Tibial nerve (tissue), 4 donors: ENCODE measurements at places on chromosomes 6 and 20.

GRCh38 chr20:8652396-8652795 lies 416.5 kb upstream of the PLCB4 start:
- no peak for DNase-seq

- DNase-seq: peak; percentile 46
These were observed 548.5 kb downstream of the CD83 start for GRCh38 chr6:14665827-14666724.

GRCh38 chr6:42448927-42449659 lies 2.6 kb downstream of the TRERF1 start:
- no peak for DNase-seq

DNA sequence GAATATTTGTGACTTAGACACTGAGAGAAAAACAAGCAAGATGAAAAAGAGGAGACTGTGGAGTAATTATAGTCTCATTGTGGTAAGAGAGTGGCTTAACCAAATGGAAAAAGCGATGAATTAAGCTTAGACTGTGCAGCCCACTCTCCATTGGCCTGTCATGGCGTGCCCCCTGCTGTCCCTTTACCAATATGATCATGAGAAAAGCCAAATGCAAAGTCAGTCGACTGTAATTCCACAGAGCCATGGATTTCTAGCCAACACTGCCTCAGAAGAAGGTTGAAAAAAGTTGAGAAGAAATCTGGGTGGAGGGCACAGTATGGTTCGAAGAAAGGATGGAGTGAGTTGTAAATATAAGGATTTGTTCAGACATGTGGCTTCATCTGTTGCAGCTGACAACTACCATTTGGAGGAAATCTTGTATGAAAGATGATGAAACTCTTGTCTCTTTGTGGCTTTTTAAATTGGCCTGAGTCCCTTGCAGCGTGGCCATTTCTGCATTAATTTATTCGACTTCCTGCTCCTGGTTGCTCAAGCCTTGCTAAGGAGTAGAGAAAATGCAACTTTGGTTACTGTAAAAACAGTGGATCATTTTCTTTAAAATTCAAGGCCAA lies 251.4 kb downstream of the DOK5 start:
- DNase-seq: no peak

DNA sequence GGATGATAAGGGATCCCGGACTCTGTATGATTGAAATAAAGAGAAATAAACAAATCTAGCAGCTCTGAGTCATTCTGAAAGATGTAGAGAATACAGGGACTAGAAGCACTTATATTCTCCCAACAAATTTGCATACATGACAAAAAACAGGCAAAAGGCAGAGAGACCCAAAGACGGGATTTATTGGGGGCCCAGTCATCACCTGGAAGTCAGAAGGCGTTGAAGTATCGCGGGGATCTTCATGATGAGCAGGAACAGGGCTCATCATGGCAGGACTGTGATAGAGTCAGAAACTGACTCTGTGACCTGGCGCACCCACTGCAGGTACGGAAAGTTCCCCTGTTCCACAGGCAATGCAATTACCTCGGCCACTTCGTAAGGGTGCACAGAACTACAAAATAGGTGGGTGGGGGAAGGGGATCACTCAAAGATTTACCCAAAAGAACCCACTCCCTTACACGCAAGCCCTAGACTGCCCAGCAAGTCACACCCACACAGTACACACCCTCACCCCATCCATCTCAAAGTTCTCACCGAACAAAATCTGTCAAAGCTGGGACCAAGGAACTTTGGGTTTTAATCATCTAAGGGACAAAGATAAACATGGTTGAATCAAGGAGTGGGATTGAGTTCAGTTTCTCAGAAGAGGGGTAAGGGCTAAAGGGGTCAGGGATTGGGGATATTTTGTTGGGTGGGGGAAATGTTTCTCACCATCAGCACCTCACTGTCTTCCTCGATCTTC lies 1.4 kb downstream of the CUTA start:
- DNase-seq: no peak

DNA sequence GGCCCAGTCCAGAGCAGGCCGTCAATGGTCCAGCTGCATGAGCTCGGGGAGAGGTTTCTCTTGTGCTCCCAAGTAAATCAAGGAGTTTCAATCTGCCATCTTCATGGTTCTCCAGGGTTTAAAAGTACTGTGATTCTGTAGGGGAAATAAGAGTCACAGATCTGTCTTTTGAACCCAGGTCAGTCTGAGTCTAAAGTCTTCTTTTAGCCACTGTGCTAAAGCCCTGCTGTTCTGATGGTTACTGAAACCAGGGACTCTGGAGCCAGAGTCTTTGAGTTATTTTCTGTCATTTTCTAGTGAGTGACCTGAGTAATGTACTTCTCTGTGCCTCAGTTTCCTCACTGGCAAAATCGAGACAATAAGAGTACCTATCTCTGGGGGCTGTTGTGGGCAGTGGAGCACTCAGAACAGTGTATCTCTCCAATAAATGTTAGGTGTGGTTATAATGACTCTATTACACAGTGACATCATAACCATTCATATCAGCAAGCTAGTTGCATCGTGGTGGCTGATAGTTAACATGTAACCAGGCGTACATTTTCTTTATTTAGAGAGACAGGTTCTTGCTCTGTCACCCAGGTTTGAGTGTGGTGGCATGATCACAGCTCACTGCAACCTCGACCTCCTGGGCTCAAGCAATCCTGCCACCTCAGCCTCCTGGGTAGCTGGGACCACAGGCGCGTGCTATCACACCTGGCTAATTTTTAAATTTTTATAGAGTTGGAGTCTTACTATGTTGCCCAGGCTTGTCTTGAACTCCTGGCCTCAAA lies 74.6 kb upstream of the KCNG1 start:
- DNase-seq: no peak

DNA sequence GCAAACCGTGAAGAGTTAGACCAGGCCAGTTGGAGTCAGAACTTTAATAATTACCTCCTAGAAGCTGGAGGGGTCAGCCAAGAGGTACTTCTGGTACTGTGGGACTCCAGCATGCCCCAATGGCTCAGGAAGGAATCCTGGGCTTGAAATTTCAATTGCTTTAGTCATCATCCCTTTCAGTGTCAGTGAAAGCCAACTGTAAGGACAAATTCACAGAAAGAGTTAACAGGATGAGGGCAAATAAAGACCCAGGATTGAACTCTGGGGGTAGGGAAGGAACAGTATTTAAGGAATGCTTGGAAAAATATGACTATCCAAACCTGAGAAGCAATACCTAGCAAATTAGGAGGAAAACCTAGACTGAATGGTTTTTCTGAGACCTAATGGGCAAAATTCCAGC lies 735.1 kb upstream of the MARCKS start:
- no peak for DNase-seq

GRCh38 chr6:73656531-73657145 lies 2.8 kb upstream of the SLC17A5 start:
- no peak for DNase-seq

- no peak for DNase-seq
These were observed 45.3 kb downstream of the IGF2R start for GRCh38 chr6:160013987-160014868.

DNA sequence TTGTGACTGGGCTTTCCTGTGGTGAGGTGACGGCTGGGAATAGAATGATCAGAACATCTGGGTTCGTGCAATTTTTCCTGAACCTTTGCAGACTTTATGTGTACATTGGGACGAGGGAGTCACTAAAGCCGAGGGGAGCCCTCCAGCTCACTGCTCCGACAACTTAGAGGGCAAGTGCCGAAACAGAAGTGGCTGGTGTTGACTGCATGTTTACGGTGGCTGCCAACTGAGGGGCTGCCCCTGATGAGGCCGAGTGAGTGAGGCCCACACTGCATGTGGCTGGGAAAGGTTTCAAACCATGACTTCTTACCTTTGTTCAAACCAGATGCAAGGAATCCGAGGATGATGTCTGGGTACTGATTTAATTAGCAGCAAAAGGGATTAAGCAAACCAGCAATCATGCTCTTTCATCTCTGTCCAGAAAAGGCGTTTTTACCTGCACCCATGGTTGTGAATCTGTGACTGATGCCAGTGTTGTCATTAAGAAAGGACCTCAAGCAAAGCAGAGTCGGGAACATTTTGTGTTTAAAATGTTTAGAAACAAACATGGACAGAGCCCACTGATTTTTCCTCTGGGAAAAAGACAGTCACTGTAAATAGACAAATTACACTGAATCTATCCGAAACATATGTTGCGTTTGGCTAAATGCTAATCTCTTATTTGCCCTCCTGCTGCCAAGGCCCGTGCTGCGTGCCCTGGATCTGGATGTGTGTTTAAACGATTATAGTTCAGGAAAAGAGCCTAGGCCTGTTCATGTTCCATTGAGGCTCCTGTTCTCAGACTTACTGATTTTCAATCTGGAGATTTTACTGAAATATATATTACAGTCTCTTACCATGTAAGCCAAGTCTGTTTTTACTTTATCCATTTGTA lies 105.1 kb downstream of the UST start:
- DNase-seq: no peak

DNA sequence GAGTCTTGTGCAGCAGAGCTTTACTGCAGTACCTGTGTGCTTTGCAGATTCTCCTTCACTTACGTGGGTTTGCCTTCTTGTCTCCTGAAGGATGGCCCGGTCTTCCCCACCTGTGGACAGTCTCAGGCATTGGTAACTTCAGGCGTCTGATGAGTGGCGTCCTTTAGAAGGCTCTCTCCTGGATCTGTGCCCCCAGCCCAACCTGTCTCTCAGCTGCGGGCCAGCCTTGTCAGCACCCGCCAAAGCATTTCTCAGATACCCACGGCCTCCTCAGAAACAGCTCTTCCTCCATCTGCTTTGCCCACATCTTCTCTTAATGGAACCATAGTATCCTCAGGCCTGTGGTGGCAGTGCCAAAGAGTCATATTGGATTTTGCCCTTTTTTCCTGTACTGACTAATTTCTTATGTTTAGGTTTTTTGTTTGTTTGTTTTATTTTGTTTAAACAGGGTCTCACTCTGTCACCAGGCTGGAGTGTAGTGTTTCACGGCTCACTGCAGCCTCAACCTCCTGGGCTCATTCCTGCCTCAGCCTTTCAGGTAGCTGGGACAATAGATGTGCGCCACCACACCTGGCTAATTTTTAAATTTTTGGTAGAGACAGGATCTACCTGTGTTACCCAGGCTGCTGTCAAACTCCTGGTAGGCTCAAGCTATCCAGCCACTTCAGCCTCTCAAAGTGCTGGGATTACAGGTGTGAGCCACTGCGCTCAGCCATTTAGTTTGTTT lies 96.6 kb downstream of the ARID1B start:
- DNase-seq: no peak

- DNase-seq: no peak
These were observed 193.6 kb downstream of the EDN1 start for GRCh38 chr6:12483712-12484111.
